ENCODE measurements at places on chromosomes 5 and 9.

- no peak for DNase-seq
Measured at GRCh38 chr9:100884518-100884917, 144.0 kb upstream of the PLPPR1 start.

GRCh38 chr9:134855231-134855899, 25.2 kb upstream of the FCN2 start:
- no peak for DNase-seq

DNA sequence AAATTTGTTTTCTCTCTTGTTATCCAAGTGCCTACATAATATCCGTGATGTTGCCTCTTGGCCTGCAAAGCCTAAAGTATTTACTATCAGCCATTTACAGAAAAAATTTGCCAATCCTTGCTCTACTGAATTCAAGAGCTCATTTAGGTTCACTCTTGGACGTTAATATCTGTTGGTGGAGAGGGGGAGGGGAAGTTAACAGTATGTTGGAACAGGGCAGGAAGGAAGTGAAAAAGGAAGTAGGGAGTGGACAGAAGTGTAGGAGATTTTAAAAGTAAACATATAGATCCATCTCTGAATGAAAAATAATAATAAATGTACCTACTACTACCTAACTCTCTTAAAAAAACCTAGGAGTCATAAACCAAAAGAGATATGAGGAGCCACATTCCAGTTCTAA, 32.8 kb downstream of the ZNF608 start:
- DNase-seq: no peak

- no peak for DNase-seq
Measured at GRCh38 chr9:133230093-133230492, 21.0 kb upstream of the OBP2B start.

GRCh38 chr9:109934857-109935215, 154.8 kb downstream of the PALM2AKAP2 start:
- no peak for DNase-seq

- no peak for DNase-seq
Measured at GRCh38 chr9:114518599-114519022, 13.3 kb upstream of the WHRN start.

GRCh38 chr5:57770039-57770438, 287.4 kb upstream of the ACTBL2 start:
- DNase-seq: no peak

DNA sequence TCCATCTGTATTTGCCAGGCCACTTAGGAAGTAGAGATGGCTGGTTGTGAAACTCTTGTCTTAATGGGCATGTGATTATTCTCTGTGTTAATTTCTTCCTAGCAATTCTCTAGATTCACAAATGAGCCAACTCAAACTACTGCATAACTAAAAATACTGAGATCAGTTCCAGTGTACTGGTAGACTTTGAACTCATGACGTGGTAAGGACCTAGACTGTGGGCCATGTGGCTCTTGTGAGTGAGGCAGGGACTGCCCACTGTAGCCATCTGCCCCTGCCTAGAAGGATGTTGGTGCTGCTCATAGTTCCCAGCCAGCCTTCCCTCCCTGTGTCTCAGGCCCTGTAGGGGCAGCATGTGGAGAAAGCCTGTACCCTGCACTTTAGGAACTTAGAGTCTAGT, 47.4 kb downstream of the CYSTM1 start:
- DNase-seq: no peak

- DNase-seq: no peak
Measured at GRCh38 chr5:110268283-110268682, 458.2 kb downstream of the TMEM232 start.

All from erythroblast (primary cell).